NCI-H2029 (cell line): ENCODE measurements at places on chromosomes 16 and 17.

GRCh38 chr16:80583466-80583865 lies 42.7 kb downstream of the DYNLRB2 start:
- DNase-seq, result no peak

GRCh38 chr16:79560923-79561322 lies 39.6 kb downstream of the MAF start:
- no peak for DNase-seq

GRCh38 chr16:30551781-30552180 lies 6.4 kb downstream of the ZNF764 start:
- DNase-seq, result no peak

DNA sequence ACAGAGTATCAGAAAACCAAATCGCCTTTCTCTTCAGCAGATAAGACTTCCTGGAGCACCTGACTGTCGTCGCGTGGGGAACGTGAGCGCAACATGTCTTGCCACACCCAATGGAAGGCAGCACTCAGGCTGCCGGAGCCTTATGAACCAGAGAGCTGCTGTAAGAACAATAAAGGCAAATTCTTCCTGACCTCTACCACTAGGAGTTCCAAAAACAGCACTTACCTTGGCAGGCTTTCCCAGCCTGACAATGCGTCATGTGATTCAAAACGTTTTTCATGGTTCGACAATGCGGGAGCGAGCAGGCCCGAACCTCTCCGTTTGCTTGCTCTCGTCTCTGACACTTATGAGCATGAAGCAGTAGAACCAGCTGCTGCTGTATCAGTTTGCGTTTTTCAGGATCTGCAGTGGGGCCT lies 75.8 kb upstream of the TRAP1 start:
- DNase-seq, result no peak

DNA sequence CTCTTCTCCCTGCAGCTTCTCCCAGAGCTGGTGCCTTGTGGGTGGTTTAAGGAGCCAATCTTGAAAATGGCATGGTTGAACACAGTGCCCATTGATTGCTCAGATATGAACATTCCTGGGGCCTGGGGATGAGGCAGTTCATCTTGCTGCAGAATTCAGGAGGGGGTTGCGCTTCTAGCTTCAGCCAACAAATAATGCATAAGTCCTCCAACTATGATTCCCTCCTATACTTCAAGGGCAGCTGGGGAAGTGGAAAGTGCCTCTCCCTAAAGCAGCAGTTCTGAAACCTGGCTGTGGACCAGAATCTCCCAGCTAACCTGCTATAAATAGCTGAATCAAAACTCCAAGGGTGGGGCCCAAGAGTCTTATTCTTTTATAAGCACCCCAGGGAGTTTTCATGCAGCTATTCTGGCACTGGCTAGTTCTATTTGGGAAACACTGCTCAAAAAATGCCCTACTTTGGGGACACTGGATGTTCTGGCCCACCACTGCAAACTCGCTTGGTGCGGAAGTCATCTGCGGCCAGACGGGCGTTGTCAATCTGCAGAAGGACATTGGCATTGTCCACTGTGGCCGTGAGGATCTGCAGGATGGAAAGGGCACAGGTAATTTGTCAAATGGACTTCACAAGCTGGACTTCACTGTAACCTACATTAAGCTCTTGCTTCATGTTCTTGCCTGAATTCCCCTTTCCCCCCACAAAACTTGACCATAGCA lies 130.3 kb downstream of the CCDC144A start:
- no peak for DNase-seq

GRCh38 chr17:45776896-45777295 lies 7.2 kb upstream of the CRHR1 start:
- DNase-seq, result no peak

- no peak for DNase-seq
These were observed 1.1 kb downstream of the SLC16A3 start for GRCh38 chr17:82229698-82230608.

DNA sequence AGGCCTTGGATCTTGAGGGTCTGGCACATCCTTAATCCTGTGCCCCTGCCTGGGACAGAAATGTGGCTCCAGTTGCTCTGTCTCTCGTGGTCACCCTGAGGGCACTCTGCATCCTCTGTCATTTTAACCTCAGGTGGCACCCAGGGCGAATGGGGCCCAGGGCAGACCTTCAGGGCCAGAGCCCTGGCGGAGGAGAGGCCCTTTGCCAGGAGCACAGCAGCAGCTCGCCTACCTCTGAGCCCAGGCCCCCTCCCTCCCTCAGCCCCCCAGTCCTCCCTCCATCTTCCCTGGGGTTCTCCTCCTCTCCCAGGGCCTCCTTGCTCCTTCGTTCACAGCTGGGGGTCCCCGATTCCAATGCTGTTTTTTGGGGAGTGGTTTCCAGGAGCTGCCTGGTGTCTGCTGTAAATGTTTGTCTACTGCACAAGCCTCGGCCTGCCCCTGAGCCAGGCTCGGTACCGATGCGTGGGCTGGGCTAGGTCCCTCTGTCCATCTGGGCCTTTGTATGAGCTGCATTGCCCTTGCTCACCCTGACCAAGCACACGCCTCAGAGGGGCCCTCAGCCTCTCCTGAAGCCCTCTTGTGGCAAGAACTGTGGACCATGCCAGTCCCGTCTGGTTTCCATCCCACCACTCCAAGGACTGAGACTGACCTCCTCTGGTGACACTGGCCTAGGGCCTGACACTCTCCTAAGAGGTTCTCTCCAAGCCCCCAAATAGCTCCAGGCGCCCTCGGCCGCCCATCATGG lies 4.0 kb upstream of the ADGRG3 start:
- no peak for DNase-seq

- no peak for DNase-seq
These were observed 352.7 kb downstream of the XYLT1 start for GRCh38 chr16:17117906-17118577.

- no peak for DNase-seq
These were observed 4.2 kb upstream of the TEX19 start for GRCh38 chr17:82354804-82355308.

GRCh38 chr17:51721730-51722129 lies 436.8 kb downstream of the CA10 start:
- DNase-seq, result no peak

- DNase-seq, result no peak
These were observed 15.9 kb downstream of the TNRC6A start for GRCh38 chr16:24745391-24745790.

DNA sequence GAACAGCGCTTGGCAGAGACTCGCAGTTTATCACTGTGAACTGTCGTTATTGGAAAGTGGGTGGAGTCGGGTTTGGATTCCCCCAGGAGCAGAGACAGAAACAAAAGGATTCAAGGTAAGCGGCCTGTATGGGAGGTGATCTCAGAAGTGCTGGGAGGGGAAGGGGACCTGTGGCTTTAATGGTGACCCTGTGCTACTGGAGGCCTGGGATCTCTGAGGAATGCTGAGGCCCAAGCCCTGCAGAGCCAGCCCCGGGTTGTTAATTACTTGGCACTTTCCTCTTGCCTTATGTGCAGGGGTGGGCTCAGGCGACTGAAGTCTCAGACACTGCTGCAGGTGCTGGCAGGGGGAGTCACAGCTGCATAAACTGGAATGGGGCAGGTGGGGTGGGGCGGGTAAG lies 27.4 kb downstream of the IRF8 start:
- DNase-seq, result no peak

- no peak for DNase-seq
These were observed 15.6 kb downstream of the TLE7 start for GRCh38 chr16:71426069-71426879.
